ENCODE measurements at places on chromosomes 11 and 22.
A peak's percentile ranks its signal among the peaks of the same experiment; 100 is the strongest.

GRCh38 chr22:26981111-26981510 is 323.7 kb downstream of the MIAT start:
- DNase-seq: no peak

- DNase-seq: no peak
Observed at GRCh38 chr22:24985826-24986214, 33.3 kb downstream of the KIAA1671 start.

- DNase-seq: no peak
Observed at GRCh38 chr11:36037031-36037430, 93.2 kb downstream of the LDLRAD3 start.

GRCh38 chr11:78386215-78386941 is 31.2 kb downstream of the GAB2 start:
- DNase-seq: no peak

GRCh38 chr11:30422447-30423278 is 99.8 kb downstream of the ARL14EP start:
- DNase-seq: no peak

DNA sequence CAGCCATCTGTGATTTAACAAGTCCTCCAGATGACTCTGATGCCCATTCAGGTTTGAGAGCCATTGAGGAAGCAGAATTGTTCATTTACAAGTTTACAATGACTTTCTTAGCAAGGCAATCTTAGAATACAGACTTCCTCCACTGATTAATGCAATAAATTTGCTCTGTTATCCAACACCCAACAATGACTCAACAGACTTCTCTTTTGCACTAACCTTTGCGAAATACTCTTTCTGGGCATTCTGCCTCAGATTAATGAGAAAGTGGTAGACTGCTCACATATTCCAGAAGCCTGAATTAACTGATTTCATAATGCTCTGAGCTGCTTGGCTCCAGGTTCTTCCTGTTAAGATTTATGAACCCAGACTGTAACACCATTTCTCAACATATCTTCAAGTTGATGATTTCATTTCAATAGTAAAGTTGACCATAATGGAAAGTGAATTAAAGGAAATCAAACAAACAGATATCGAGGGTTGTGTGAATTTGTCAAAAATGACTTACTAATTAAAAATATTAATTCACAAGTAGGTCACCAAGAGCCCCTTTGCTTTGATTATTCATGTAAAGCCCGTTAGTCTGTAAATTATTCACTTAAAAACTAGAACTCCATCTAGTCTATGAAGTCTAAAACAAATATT is 70.5 kb upstream of the BLID start:
- no peak for DNase-seq

DNA sequence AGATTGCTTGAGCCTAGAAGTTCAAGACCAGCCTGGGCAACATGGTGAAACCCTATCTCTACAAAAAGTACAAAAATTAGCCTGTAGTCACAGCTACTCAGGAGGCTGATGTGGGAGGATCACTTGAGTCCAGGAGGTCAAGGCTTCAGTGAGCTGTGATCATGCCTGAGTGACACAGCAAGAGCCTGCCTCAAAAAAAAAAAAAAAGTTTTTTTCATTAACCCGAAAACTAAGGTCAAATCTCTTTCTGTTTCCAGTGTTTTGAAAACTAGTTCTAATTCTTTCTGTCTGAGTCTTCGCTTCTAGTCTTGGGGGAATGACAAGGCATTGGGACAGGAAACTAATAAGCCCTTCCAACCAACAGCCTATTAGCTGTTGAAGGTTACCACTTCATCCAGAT is 57.6 kb downstream of the LIF start:
- no peak for DNase-seq

- DNase-seq: peak; percentile 37
Observed at GRCh38 chr11:82899186-82899820, 927 bp downstream of the PRCP start.

GRCh38 chr11:85316967-85317366 is 310.2 kb downstream of the DLG2 start:
- no peak for DNase-seq

DNA sequence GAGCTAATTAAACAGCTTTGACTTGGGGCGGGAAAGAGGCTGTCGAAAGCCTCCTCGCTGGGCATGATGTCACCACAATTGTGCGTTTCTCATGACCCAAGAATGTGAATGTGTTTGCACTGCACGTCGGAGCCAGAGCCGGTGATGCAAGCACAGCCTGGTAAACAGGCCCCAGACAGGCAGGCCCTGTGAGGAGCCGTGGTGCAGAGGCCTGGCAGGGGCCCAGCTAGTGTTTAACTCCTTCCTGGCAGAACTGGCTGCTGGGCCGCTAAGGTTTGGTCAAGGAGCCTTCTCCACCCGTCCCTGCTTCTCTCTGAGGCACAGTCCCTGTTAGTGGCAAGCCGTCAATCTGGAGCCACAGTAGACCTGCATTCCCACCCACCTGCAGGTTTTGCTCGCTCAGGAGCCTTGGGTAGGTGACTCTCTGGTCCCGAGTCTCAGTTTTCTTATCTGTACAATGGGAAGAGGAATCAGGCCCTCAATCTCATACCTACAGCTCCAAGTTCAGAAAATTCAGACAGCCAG is 25.4 kb upstream of the SMTN start:
- DNase-seq: no peak

- no peak for DNase-seq
Observed at GRCh38 chr11:116415095-116415494, 357.7 kb downstream of the BUD13 start.

GRCh38 chr11:61870541-61871031 is 20.8 kb downstream of the FADS3 start:
- no peak for DNase-seq

DNA sequence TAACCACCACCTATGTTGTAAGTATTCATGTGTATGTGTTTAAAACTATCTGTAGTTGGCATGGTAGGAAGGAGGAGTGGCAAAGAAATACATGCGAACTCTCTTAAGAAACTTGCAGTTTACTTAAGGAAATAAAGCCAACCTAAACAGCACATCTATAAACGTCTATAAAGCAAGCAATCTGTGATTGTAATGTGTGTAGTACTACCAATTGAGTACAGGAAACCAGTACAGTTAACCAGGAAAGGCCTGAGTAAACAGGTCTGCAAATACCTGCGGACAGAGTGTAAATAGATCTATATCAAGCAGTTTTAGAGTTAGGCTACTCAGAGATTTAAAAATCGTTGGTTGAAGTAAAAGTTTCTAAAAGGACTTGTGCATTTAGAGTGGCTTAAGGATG is 59.5 kb upstream of the AMOTL1 start:
- DNase-seq: no peak

DNA sequence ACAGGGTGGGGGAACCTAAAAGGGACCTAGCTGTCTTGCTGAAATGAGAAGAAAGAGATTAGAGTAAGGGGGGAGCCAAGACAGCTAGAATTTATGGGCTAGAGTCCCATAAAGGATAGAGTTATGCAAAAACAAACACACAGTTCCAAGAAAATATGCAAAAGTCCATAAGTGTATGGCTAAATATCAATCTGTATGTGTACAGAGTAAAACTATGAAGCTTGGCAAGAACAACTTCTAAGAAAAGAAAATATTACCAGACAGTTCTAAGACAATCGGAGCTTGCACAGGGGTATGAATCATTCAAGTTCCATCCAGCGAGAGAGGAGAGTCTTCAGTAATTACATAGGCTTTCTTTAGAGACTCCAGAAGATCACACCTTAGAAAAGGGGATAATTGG is 41.8 kb downstream of the GDPD4 start:
- DNase-seq: no peak

DNA sequence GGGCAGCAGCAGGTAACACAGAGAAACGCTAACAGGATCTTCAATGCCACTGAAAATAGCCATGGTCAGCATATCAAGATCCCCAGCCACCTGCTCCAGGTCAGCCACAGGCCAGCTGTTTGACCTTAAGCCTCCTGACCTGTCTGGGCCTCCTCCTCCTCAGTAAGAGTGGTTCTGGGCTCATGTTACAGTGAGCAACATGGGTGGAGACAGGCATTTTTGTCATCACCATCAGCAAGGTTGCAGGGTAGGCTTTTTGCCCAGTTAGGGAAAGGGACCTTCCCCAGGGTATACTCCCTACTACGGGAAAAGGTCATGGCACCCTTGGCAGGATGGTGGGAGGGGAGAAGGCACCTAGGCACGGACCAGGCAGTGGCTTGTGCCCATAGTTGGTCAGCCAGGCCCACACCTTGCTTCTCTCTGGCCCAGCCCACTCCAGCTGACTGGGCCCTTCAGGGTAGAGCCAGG is 131.8 kb upstream of the PARVA start:
- no peak for DNase-seq

GRCh38 chr11:19370100-19370861 is 129.5 kb upstream of the E2F8 start:
- no peak for DNase-seq

DNA sequence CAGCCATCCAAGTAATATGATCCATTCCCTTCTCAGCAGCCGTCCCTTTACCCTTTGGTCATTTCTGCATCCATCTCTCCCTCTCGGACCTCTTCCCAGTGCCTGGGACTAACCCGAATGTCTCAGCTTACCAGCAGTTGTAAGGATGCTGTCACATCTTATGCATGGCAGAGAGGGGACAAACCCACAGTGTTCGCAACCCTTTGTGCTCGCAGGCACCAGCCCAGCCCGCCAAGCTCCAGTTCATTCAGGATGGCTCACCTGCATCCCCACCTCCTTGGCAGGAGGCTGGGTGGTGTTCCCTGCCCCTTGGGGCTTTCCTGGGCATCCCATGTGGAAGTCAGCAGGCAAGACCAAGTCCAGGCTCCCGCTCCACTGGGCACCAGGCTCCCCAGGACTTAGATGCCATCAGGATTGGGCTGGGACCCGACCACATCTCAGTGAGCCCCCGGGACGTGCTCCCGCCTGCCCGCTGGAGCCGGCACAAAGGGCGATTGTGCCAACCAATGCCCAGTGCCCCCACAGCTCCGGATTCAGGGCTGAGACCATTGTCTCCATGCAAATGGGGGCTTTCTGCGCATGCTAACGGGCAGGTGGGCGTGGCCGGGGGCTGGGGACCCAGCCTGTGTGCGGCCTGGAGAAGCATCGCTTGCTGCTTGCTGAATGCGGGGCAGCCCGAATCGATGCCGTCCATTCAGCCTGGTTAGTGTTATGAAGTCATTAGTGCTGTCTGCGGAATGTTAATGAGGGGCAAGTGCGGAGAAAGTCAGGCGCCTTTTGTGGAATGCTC is 108.6 kb downstream of the KCNQ1OT1 start:
- DNase-seq: no peak

- no peak for DNase-seq
Observed at GRCh38 chr22:45330548-45330947, 20.8 kb downstream of the FAM118A start.

- DNase-seq: no peak
Observed at GRCh38 chr11:11558396-11558795, 63.4 kb downstream of the GALNT18 start.

- no peak for DNase-seq
Observed at GRCh38 chr11:128840783-128841182, 26.3 kb downstream of the KCNJ1 start.

GRCh38 chr11:15955595-15955994 is 400.8 kb downstream of the SOX6 start:
- no peak for DNase-seq

DNA sequence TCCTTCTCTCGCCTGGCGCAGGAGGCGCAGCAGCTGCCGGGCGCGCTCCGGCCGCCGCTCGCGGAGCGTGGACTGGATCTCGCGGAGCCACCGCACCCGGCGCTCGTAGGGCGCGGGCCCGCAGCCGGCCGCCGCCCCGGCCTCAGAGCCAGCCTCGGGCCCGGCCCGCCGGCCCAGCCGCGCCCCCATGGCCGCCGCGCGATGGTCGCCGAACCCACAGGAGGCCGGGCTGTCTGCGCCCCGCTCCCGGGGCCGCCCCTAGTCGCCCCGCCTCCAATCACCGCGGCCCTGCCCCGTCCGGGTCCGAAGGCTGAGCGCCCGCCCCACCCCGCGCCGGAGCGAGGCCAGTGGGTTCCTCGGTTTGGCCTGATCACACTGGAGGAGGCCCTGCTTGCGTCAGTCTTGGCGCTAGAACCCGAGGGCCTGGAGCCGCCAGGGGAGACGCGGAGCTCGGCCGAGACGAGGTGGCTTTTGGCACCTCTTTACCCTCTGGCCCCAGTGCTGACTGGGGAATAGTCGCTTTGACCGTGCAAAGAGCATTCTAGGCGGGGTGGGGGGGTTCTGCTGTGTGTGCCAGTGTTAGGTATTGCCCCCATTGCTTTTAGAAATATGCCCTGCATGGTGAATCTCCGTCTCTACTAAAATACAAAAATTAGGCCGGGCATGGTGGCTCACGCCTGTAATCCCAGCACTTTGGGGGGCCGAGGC is at the start of gene LRRC75B:
TSS of gene LRRC75B (minus strand) at position 223 of the 708 bp plus-strand sequence. CDS start at position 189, 34 bp downstream.
- DNase-seq: peak; percentile 53

- no peak for DNase-seq
Observed at GRCh38 chr11:86481399-86481798, 106.7 kb downstream of the CCDC81 start.

DNA sequence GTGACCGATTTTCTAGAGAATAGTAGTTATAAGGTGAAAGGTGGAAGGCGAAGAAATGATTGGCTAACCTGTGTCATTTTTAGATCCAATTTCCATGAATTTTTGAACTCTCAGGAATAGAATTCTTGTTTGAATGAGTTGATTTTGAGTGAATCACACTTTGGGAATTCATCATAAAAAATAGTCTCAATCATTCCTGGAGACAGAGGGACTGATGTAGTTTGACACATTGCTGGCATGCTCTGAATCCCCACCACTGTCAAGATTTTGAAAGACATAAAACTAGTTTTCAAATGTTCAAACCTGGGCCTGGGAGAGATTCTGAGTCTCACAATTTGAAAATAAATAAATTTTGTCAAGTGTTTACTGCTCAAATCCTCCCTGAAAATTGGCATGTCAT is 861.4 kb upstream of the RAG2 start:
- DNase-seq: no peak

- no peak for DNase-seq
Observed at GRCh38 chr11:1935156-1936071, 11.7 kb upstream of the MRPL23 start.

GRCh38 chr11:34916843-34917770 is 689 bp downstream of the PDHX start:
- DNase-seq: no peak

- DNase-seq: no peak
Observed at GRCh38 chr11:32916994-32917393, 24.4 kb downstream of the QSER1 start.

DNA sequence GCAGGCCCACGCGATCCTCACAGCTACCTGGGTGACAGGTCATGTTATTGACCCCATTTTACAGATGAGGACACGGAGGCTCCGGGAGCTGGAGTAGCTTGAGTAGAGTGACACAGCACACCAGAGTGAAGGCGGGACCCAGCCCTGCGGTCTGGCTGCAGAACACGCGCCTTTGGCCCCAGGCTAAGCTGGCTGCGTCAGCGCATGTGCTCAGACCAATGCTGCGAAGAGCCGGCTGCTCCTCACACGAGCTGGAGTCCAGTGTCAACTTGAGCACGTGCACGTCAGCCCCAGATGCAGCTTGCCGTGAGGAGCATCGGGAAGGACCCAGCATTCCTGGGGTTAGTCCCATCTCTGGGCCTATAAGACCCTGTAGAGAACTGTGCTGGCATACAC is 49.9 kb downstream of the SCUBE1 start:
- no peak for DNase-seq

DNA sequence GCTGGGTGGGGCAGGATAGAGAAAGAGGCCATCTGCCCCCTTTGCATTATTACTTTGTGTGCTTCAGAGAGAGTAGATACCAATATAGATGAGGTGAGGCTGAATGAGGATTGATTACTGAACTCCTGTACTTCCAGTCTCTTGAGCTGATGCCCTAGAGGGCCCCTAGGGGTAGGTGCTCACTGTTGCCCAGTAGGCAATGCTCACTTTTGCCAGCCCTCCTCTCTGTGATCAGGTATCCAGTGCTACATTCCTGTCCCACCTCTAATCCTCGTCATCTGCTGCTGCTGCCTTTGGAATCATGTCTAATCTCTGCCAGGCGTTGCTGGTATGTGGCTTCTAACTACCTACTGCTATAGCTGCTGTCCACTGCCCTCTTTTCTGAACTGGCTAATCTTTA is 57.2 kb downstream of the CCDC83 start:
- DNase-seq: no peak

Data from activated CD8-positive, alpha-beta T cell treated with anti-CD3 and anti-CD28 coated beads for 36 hours (primary cell).